ENCODE measurements at places on chromosomes 1 and 21. TPM values are rescaled to one million over a fixed set of nuclear protein-coding genes. Genes with fewer than 3 reads are reported as not detected.

DNA sequence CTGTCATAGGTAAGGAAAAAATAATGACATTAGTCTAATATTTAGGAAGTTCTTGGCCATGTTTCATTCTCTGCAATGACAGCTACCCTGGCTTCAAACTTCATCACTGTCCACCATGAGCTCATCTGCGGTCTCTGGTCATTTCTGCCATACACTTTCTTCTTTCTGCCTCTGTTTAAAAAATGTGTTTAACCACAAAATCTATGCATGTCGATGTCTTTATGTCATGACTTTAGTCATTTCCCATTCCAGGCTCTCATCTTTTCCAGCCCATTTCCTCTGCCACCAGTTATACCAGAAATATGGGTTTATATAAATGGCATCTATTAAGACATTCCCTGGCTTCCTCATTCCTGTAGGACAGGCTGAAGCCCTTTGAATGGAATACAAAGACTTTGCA, 68.5 kb upstream of the DUSP10 start:
- no peak for DNase-seq

- no peak for DNase-seq
These were observed 148.5 kb downstream of the LMX1A start for GRCh38 chr1:165207853-165208515.

CD1E gene
- not detected for total RNA-seq

DNA sequence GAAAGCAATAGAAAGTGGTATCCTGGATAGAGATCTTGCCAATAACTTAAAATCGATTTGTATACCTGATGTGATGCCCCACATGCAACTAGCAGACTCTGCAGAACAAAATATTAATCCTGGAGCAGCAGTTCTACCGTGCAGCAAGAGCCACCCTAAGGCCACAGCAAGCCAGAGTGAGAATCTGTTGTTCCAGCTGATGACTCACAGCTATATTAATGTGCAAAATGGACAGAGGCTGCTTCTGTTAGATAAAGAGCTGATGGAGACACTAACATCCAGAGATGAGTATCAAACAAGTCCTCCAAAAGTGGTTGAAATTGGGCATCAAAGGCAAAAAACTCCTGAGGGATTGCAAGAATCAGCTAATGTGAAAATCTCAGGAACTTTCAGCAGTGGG, 127.8 kb downstream of the MACF1 start:
- no peak for DNase-seq

DNA sequence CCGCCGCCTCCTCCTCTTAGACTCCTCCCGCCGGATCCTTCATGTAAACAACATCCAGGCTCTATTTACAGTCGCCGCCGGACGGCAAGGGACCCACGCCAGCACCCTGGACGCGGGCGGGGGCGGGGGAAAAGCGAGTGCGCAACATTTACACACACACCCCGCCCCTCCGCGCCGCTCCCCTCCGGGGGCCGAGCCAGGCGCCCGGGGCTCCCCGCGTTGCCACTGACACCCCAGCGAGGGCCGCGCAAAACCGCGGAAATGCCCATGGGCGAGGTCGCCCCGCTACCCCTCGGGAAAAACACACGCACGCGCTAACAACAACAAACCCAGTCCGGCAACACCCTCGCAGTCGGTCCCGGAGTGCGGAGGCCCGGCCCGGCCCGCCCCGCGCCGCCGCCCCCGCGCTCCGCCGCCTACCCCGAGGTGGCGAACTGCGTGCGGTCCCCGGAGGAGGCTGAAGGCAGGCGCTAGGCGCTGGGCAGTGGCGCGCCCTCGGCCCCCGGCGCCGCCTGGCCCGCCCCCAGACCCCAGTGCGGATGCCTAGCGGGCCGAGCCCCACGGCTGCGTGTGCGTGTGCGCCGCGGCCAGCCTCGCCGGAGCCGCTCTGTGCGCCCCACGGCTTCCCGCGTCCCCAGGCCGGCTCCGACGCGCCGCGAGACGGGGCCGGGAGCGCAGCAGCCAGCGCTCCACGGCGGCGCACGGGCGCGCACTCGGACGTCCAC, 81.1 kb upstream of the AK4 start:
- peak; percentile 97 for DNase-seq

GRCh38 chr1:17943506-17943905, 164.1 kb upstream of the IGSF21 start:
- DNase-seq = no peak

DNA sequence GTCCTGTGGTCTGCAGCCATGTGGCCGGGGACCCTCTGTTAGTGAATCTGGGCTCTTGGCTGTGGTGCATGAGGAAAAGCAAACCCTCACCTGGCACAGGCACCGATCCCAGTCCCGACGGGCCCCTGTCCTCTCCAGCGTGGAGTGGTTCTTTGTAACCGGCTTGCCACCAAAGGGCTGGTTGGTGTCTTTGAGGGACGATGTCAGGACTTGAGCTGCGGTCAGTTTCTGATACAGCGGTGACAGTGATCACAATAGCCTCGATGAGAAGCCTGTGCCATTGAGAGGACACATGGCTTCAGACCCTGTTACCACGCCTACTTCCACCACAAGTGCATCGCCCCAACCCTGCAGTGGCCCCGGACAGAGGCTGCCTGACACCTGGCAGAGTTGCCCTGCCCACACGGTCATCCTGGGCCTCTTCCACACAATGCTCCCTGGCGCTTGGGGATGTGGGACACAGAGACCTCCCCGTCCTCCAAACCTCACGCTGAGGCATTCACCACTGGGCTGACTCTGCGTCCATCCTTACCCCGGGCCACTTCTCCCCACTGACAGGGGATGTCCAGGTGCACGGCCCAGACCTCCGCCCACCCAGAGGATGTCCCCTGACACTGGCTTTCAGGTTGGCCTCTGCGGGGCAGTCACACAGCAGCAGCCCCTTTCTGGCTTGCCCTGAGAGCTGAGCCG, 18.8 kb upstream of the ACTRT2 start:
- no peak for DNase-seq

DNA sequence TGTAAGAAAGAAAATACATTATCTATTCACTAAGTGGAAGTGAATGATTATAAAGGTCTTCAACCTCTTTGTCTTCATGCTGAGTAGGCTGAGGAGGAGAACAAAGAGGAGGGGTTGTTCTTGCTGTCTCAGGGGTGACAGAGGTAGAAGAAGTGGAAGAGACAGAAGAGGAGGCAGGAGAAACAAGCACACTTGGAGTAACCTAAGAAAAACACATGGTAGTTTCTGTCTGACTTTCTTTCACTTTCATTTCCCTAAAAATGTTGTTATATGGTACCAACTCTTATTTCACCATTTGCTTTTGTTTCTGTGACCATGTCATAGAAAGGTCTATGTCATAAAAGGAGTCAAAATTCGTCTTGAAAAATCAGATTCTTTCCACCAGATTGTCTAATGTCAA, 696.6 kb upstream of the BRINP3 start:
- no peak for DNase-seq
